ENCODE measurements at places on chromosomes 7 and 10. TPM values are rescaled to one million over a fixed set of nuclear protein-coding genes. Genes with fewer than 3 reads are reported as not detected.

Gene HSPA12A
- polyA plus RNA-seq = 5.3 TPM

Gene SGCE
- 146 TPM for polyA plus RNA-seq

Gene NODAL
- polyA plus RNA-seq = 0.46 TPM

Gene ZNF680
- 9.5 TPM for polyA plus RNA-seq

Gene H2BK1
- polyA plus RNA-seq = not detected

Gene SKIDA1
- 2.1 TPM for polyA plus RNA-seq

Gene SLC39A12
- not detected for polyA plus RNA-seq

Gene TMEM213
- 0.09 TPM for polyA plus RNA-seq

Gene GIMAP7
- 9.3 TPM for polyA plus RNA-seq

Gene RBM33
- 26.4 TPM for polyA plus RNA-seq

Gene NEUROG3
- not detected for polyA plus RNA-seq

Gene FRMD4A
- 36.3 TPM for polyA plus RNA-seq

Gene EPDR1
- 109 TPM for polyA plus RNA-seq

Gene AHR
- polyA plus RNA-seq = 18.7 TPM

Gene TYW1B
- polyA plus RNA-seq = 6.0 TPM

DNA sequence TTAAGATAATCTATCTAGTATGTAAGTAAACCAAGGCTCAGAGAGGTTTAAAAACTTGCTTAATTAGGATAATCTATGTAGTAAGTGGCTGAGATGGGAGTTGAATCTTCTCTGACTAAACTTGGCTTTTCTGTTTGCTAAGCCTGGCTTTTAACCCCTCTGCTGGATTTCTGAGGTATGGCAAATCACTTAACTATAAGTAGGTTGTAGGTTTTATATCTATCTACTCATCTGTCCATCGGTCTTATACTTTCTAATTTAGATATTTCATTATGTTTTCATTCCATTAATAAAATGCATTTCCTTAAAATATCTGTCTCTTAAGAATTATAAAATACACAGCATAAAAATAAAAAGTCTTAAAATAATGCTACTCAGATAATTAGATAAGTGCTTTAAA lies 59.4 kb downstream of the ST7 start:
- DNase-seq = no peak

DNA sequence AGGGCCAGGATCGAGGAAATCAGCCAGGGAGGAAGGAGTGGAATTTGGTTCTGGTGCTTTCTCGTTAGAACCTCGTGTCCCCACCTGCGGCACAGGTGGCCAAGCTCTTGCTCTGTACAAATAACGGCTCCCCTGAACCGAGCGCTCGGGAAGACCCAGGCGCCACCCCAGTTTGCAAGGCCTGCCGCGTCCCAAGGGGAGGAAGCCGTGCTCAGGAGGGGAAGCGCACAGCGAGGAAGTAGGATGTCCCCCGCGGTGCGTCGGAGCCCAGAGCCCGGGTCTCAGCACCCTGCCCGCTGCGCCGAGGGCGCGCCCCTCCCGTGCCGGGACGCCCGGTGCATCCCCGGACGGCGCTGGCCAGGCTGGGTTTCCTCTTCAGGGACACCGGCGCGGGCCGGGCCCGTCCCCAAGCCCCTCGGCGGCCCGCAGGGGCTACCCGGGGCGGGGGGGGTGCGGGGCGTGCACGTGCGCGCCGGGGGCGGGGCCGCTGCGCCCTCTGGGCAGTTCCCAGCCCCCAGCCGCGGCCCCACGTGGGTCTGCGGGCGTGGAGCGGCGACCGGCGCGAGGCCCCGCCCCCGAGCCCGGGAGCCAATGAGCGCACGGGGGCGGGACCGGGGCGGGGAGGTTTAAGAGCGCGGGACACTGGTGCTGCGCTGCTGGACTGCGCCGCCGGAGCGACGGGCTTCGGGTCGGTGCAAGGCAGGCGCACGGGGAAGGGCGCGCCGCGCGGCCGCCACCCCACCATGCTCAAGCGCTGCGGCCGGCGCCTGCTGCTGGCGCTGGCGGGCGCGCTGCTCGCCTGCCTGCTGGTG lies at the start of gene LFNG:
LFNG (plus strand) TSS at position 656 of the 812 bp plus-strand sequence; CDS start at position 744, 88 bp downstream.
- DNase-seq = peak; percentile 62

DNA sequence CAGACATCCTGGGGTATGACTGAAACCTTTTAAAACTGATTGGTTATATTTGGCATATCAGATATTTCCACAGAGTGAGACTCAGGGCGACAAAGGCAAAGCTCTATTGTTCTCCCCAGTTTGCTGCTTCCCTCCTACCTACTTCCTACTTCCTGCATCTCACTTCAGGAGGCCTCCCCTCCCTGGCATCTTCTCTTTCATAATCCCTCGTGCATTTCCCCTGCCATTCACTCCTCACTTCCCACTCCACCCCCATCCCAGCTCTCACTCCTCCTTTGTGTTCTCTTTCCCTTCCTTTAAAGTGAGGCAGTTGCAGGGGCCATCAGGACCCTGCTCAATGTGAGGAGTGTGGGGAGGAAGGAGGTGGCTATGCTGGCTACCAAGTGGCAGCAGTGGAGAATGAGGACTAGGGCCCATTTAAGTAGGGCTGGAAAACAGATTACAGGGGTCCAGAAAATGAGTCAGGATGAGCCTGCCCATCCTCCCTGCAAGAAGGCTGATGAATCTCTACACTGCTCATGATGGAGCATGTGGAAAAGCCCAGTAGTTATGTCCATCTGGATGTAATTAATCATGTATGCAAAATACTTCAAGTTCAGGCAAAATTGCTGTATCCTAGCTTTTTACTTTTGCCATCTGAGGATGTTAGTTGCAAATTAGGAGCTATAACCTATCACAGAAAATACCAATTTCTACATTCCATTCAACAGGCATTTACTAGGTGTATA lies 311.8 kb upstream of the IMMP2L start:
- DNase-seq = no peak

- no peak for DNase-seq
Measured at GRCh38 chr10:78512205-78512550, 478.5 kb downstream of the RPS24 start.

DNA sequence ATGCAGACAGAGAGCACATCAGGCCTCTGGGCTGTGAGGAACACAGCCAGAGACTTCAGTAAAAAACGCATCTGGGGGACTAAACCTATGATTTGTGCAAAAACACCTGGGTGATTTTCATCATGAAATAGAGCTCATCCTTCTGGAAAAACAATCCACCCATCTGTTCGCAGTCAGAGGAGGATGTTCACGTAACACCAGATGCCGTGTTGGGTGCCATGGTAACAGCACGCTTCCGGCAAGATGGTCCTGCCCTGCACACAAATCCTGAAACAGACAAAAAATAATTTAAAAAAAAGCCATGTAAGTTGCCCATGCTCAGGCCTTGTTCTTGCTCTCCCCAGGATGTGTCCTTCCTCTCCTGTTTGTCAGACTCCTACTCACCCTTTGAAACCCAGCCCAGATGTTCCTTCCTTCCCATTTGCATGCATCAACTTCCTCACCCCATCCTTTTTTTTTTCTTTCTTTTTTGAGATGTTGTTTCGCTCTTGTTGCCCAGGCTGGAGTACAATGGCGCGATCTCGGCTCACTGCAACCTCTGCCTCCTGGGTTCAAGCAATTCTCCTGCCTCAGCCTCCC lies 28.3 kb upstream of the GNA12 start:
- DNase-seq = no peak

DNA sequence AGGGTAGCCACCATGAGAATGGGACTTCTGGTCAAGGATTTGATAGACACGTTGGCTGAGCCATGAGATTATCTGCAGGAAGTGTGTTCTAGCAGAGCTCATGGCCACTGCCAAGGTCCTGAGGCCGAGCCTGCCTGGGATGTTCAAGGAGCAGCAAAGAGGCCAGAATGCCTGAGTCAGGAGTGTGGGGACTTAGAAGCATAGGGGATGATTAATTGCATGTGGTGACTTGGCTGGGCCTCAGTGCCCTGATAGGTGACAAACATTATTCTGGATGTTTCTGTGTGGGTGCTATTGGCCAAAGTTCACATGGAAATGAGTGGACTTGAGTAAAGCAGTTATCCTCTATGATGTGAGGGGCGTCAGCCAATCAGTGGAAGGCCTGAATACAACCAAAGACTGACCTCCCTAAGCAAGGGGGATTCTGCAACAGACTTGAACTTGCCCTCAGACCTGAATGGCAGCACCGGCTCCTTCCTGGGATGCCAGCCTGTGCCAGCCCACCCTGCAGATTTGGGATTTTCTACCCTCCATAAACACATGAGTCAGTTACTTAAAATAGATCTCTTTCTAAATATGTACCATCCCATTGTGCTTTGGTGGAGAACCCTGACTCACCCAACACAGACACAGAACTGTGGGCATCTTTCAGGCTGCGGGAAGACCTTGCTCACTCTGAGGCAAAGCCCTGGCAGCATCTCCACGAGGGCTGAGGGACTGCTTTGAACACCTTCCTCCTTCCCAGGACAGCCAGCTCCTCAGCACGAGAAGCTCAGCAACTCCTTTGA lies 363.9 kb upstream of the MGMT start:
- DNase-seq = no peak

DNA sequence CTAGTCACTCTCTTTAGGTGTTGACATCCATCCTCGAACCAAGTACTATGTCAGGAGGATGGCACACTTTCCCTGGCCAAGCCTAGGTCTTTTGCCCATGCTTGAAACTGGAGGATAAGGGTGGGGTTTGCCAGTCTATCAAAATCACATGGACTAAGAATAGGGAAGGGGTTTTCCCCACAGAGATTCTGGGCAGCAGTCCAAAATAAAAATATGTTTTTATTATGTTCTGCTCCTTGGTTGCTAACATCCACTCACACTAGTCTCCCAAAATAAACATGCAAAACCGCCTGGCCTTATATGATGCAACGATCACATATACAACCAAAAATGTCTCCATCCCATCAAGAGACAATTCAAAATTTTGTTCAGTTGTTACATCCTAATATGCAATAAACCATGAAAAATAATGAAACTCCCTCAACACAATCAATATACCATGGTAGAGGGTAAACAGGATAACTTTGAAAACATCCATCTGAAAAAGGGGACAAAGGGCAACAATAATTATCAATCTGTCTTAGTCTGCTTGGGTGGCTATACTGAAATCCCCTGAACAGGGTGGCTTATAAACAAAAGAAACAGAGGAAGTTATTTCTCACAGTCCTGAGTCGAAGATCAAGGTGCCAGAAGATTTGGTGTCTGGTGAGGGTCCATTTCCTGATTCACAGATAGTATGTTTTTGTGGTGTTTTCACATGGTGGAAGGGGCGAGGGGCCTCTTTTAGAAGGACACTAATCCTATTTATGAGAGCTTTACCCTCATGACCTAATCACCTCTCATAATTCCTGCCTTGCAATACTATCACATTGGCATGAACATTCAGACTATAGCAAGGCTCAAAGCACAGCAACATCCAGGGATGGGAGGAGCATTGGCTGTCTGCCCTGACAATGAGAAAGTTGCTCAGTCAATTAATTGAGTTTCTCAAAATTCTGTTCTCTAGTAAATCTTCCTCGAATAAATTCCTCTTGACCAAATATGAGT lies 159.3 kb downstream of the ETV1 start:
- no peak for DNase-seq

DNA sequence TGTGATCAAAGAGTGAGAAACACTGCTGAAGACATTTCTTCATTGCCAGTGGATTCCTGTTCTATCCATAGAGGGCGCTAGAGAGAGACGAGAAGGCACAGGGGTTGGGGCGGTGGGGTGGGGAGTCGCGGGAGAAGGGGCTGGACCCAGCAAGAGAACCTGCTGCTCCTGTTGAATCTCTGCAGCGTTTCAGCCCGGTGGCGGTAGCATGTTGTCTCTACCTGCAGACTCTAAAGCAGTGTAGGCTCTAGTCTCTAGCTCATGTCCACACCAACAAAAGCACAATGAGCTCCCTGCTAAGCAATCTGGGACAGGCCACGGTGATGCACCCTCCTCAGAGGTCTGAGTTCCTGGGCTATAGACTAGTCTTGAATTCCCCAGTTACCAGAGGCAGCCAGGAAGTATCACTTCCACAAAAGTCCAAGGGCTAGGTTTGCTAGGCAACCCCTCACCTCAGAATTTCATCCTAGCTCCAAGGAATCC lies 167.7 kb downstream of the DGKB start:
- no peak for DNase-seq

DNA sequence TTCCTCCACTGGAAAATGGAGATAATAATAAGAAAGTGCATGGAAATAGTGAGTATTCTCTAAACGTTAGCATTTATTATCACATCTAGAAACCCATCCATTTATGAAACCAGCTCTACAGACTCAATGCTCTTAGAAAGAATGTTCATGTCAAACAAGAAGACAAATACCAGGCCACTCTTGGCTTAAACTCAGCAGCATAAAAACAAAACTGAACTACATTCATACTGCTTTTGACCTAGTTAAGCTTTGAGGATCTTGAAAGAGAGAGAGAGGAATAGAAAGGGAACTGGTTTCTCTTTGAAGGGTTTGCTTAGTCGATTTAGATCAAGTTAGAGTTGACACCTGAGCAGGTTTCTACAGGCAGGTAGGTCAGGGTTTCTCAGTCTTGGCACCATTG lies 332.9 kb upstream of the PRKCQ start:
- DNase-seq = no peak

DNA sequence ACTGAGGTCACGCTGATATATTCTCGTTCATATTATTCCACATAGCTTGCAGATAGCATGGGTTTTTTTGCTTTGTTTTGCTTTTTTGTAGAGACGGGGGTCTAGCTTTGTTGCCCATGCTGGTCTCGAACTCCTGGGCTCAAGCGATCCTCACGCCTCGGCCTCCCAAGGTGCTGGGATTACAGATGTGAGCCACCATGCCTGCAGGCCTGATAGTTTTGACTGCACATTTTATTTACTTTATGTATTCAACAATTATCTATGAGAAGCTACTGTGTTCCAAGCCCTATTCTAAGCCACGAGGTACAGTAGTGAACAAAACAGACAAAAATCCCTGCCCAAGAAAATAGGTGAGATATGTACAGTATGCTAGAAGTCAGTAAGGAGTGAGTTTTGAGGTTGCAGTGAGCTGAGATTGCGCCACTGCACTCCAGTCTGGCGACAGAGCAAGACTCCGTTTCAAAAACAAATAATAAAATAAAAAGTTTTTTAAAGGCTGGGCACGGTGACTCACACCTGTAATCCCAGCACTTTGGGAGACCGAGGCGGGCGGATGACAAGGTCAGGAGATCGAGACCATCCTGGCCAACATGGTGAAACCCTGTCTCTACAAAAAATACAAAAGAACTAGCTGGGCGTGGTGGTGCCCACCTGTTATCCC lies 1.3 kb upstream of the YWHAG start:
- no peak for DNase-seq

- DNase-seq = no peak
Measured at GRCh38 chr10:35416619-35417312, 80.5 kb downstream of the CCNY start.

GRCh38 chr10:75207079-75207856 lies 3.3 kb upstream of the VDAC2 start:
- DNase-seq = no peak

Data from forelimb muscle (tissue), 1 donor.